ENCODE measurements at places on chromosomes 4 and X.

DNA sequence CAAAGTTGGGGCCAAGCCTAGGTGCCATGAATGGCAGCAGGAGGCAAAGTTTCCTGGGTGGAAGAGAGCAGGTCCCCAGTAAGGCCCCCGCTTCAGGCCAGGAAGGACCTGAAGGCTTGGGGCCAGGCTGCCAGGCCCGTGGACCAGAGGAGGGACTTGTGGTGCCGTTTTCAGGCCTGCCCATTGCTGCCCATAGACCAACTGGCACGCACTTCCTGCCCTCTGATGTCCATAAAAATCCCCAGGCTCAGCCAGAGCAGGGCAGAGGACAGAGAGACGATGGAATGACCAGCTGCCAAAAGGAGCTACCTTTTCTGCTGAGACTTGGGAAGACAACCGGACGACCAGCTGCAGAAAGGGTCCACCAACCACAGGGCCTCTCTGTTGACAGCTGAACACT lies 1205.5 kb downstream of the ARAP2 start:
- DNase-seq, result no peak

GRCh38 chrX:143378851-143379250 lies 138.4 kb downstream of the SPANXN3 start:
- DNase-seq, result no peak

GRCh38 chrX:151713849-151714248 lies 2.0 kb upstream of the FATE1 start:
- DNase-seq, result no peak

GRCh38 chr4:111231281-111231680 lies 608.4 kb upstream of the PITX2 start:
- DNase-seq, result no peak

- DNase-seq, result peak; percentile 35
Observed at GRCh38 chrX:107676559-107677378, 48.5 kb downstream of the PRPS1 start.

DNA sequence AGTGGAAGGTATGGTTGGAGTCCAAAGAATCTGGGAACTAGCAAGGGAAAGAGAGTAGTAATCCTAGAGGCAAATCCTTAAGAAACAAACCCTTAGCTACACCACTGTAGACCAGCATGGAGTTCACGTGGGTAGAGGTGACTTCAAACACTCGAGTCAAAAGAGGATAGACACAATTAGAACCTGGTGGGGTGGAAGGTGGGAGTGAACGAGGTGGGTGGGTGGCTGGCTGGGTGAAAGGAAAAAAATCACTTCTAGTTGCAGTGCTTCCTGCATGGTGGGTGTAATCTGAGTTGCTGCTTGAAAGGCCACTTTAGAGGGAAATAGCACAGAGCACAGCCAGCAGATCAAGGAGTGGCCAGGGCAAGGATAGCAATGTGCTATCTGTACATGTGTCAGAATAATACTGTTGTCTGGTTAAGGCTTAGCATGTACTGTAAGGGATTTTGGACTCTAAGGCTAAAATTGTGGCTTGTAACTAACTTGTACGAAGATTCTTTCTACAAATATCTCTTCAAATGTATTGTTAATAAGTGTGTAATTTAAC lies 356.2 kb downstream of the GRIA2 start:
- DNase-seq, result no peak

GRCh38 chr4:52001616-52002015 lies 18.5 kb downstream of the LRRC66 start:
- DNase-seq, result no peak

DNA sequence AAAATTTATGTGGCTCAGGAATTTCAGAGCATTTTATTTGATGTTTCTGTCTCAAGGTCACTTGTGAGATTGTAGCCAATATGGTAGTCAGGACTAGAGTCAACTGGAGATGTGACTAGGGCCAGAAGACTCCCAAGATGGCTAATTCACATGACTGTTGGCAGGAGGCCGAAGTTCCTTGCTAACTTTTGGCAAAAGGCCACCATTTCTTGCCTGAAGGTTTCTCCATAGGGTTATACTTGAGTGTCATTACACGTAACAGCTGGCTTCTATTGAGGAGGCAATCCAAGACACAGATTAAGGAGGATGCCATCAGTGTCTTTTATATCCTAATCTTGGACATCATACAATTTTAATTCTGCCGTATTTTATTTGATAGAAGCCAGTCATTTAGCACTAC lies 162.3 kb upstream of the MAOA start:
- no peak for DNase-seq

GRCh38 chr4:48223633-48224295 lies 45.9 kb downstream of the TEC start:
- DNase-seq, result no peak

DNA sequence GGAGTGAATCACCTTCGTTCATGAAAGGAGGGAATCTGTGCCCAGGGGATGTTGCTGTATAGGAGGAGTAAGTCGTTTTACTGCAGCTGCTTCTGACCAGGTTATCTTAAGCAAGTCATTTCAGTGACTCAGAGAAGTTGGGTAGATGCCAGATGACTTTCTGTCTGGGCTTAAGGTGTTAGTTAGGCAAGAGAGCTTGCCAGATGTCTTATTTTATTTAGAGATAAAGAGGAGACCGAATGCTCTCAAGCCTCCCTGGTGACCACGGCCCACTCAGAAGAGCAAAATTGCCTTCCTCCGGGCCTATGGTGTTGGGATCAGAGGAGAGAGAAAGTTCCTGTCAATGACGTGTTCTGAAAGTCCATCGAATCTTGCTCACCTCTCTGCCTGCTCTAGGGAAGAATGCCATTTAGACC lies 16.3 kb upstream of the ZNF827 start:
- DNase-seq, result no peak

GRCh38 chr4:78357122-78357521 lies 194.4 kb upstream of the ANXA3 start:
- no peak for DNase-seq

GRCh38 chr4:119111296-119111695 lies 24.3 kb upstream of the MYOZ2 start:
- DNase-seq, result no peak

DNA sequence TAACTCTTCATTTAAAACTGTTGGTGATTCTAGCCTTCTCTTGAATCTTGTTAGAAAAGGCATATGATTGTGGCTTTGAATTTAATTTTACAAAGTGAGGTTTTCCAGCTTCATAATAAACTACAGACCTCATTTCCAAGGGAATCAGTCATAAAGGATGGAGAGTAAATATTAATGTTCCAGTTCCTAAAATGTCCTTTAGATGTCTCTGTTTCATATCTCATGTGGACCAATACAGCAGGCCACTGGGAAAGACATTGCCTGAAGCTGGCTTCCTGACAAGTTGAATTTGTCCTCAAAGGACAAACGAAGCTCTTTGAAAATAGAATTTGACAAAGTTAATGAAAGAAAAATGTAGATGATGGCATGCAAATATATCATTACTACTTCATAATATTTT lies 125.4 kb downstream of the ZNF330 start:
- DNase-seq, result no peak

DNA sequence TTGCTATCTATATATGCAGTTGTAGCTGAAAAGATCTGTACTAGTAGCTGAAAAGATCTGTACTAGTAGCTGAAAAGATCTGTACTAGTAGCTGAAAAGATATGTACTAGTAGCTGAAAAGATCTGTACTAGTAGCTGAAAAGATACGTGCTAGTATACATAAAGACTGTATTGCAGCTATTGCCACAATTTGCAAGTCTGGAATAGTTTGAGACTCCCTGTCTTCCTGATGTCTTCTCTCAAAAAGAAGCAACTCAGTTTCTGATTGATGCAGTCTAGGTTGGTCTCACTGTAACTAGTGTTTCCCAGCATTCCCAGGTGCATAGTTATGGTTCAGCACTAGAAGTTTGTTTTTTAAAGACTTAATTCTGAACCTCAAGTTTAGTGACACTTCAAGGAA lies 15.0 kb downstream of the SLAIN2 start:
- DNase-seq, result no peak

GRCh38 chr4:102705391-102705935 lies 55.3 kb downstream of the MANBA start:
- DNase-seq, result no peak

GRCh38 chr4:47442980-47443379 lies 20.5 kb downstream of the COMMD8 start:
- DNase-seq, result no peak

DNA sequence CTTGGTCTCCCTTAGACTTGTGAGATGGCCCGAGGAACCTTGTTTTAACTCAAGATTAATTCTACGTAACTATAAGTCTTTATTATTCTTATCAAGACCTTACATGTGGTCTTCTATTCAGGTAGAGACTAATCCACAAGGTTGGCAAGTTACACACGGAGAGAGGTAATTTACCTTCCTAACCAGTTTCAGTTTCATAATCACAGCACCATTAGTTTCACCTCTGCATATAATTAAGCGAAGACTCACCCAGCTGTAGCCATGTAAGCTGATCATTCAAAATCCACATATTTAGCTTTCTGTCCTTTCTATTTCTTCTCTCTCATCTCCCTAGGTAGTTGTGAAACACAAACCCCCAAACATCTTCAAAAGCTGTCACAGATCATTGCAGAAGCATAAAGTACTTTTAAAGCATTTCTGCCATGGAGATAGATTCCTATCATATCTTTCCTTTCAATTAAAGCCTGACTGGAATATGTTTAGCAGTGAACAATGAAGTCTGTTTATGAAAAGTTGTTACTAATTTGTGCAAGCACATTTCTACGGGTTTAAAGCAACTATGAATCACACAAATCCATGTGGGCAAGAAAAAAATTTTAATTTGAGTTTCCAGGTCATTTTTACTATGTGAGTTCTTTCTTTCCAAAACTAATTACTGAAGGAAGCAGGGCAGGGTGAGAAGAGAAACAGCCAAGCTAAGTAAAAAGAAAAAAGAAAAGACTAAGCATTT lies 78.5 kb downstream of the BTC start:
- no peak for DNase-seq

- no peak for DNase-seq
Observed at GRCh38 chr4:136412708-136413107, 1119.6 kb downstream of the PCDH18 start.

- no peak for DNase-seq
Observed at GRCh38 chrX:39564751-39565150, 533.0 kb downstream of the BCOR start.

DNA sequence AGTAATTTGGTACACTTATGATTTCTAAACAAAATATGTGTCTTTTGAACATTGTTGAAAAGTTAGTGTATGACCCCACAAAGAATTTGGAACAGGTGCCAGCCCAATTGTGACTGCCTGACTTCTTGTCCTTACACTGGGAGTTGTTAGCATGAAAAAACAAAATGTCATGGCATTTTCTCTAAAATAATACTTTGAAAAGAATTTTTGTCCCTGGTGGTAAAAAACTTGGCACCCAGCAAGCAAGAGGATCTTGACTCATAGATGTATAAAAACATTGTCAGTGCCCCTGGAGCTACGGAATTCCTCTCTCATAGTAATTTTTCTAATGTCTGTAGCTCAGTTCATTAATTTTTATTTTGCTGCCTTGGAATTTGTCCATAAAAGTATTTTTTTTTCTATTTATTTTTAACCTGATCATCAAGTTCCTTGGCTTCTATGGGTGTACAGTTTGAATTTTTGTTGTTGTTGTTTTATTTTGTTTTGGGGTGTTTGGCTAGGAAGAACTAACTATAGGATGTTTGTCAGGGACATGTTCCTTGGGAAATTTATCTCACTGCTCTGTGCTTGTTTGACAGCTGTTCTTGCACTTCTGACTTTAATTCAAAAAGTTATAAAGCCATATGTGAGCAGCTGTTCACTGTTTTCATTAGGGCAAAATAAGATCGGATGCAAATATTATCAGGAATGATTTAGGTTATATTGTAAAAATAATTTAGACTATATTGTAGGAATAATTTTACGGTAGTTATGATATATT lies 95.4 kb upstream of the NUDT6 start:
- no peak for DNase-seq

GRCh38 chr4:111066001-111066400 lies 443.1 kb upstream of the PITX2 start:
- DNase-seq, result no peak

- no peak for DNase-seq
Observed at GRCh38 chr4:85741381-85741780, 266.4 kb downstream of the ARHGAP24 start.

GRCh38 chr4:174214101-174214878 lies 69.2 kb downstream of the FBXO8 start:
- DNase-seq, result no peak

- DNase-seq, result no peak
Observed at GRCh38 chrX:154486052-154486395, 391 bp downstream of the UBL4A start.

DNA sequence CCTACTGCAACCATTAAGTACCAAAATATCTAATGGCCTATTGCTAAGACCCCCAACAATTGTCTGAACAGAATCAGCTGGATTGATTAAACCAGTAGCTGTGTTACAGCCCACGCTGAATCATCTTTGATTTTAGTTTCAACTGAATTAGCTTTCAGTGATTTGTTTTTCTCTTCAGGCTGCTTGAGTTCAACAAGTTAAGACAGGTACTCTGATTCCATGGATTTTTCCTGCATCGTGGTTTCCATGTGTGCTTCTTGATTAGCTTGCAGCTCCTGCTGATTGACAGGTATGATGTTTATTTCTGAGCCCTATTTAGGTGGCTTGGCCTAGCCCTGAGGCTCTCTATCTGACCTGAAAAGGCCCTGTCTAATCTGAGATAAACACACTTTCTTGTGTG lies 91.3 kb downstream of the GUCY2F start:
- no peak for DNase-seq

DNA sequence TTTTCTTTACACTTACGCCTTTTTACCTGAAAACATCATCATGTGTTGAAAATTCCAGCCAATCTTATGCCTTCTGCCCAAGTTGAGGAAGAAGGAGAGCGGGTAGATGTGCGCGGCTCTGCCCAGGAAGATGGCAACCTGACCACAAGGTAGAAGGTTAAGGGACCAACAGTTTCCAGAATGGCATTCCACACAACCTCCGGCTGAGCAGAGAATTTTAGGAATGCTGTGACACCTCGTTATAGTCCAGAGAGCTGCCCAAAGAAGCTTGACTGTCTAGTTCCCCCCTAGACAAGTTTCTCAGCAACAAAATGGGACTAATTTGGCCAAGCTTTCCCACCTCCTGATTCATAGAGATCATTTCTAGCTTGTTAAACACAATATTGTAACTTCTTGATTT lies 75.1 kb downstream of the CHST7 start:
- DNase-seq, result no peak

DNA sequence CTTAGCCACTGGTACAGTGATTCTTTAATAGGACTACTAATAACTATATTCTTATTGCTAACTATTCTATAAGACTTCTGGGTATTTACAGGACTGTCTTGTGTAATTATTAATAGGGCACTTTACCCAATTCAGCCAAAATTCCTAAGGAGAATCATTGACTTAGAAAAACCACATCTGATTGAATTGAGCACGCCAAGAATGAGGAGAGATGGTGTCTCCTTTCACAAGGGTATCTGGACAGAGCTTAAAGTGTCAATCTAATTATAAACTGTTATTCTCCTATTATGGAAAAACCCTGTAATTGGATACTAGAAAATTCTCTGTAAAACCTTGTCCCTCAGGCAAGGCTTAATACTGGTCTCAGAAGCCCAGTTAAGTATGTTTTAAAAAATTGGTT lies 111.1 kb upstream of the TLL1 start:
- DNase-seq, result no peak

- DNase-seq, result no peak
Observed at GRCh38 chrX:106397788-106398538, 213.8 kb upstream of the RADX start.

- DNase-seq, result no peak
Observed at GRCh38 chr4:105510245-105510644, 36.4 kb upstream of the PPA2 start.

- DNase-seq, result no peak
Observed at GRCh38 chrX:74178536-74178935, 125.4 kb upstream of the ZCCHC13 start.

- peak; percentile 27 for DNase-seq
Observed at GRCh38 chrX:154486396-154487207, at the start of gene UBL4A. UBL4A (minus strand) TSS chrX:154486615; CDS start chrX:154486584, 31 bp downstream.

- DNase-seq, result no peak
Observed at GRCh38 chr4:22921936-22922335, 229.2 kb downstream of the GBA3 start.

Data from activated CD4-positive, alpha-beta T cell treated with anti-CD3 and anti-CD28 coated beads for 24 hours (primary cell).